ENCODE measurements at places on chromosomes 12 and 14. TPM values are rescaled to one million over a fixed set of nuclear protein-coding genes. Genes with fewer than 3 reads are reported as not detected.

- DNase-seq = no peak
Measured at GRCh38 chr12:68499616-68500015, 111.1 kb upstream of the RAP1B start.

GRCh38 chr12:54631988-54632728 lies 2.5 kb downstream of the LACRT start:
- DNase-seq = no peak

DNA sequence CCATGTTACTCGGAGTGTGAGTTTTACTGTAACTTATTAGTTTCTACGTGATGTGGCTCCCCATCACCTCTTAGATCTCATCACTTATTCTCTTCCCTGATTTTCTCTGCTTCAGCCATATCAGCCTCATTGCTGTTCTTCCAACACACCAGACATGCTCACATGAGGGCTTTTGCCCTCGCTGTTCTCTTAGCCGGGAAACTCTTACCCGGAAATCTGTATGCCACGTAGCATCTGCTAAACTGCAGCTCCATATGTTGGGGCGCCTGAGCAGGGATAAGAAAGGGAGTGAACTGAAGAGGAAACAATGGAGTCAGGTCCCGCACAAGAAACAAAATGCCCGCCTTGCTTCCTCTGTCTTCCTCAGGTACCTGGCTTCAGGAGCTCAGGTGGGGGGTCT lies 16.6 kb downstream of the SMUG1 start:
- no peak for DNase-seq

DNA sequence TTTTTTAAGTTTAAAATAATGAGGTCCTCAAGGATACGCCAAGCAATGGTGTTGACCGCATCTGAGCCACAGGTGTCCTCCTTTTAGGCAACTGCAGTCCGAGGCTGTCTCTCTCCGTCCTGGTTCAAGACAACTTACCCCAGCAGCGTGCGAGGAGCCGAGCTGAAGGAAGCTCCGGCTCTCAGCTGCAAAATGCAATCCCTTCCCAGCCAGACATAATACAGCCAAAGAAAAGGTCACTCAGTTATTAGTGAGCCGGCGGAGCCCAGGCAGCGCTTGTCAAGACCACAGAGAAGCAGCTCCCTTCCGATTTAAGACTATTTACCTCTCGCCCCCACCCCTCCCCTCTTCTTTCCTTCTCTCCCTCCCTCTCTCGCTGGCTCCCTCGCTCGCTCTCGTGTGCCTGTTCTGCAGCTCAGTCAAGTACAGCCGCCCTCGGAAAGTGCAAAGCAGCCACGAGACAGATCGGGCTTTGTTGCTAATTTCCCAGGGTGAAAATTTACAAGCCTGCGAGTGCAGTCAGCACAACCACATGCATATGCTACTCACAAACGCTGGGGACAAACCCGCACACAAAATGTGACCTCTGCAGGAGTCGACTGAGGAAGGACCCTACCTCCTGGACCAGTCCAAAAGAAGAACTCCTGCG lies 363 bp upstream of the LMO3 start:
- no peak for DNase-seq

- no peak for DNase-seq
Measured at GRCh38 chr14:80624581-80624980, 317.0 kb downstream of the CEP128 start.

The LAG3 gene
- polyA plus RNA-seq = 1.3 TPM

The PLEKHD1 gene
- polyA plus RNA-seq = 0.25 TPM

The C1RL gene
- 46.5 TPM for polyA plus RNA-seq

The PLD4 gene
- polyA plus RNA-seq = 3.1 TPM

The PTCSC3 gene
- 1.5 TPM for polyA plus RNA-seq

The AGAP2 gene
- 0.61 TPM for polyA plus RNA-seq
